ENCODE measurements at places on chromosomes 3 and 15. TPM values are rescaled to one million over a fixed set of nuclear protein-coding genes. Genes with fewer than 3 reads are reported as not detected.

RNF168 gene
- 18.0 TPM for total RNA-seq

NCEH1 gene
- total RNA-seq: 17.4 TPM

TNFAIP8L3 gene
- 0.18 TPM for total RNA-seq

CFAP100 gene
- not detected for total RNA-seq

CLDN16 gene
- total RNA-seq: not detected

KBTBD13 gene
- not detected for total RNA-seq

Measured in foreskin keratinocyte (primary cell).